ENCODE measurements at places on chromosomes 5 and 9. TPM values are rescaled to one million over a fixed set of nuclear protein-coding genes. Genes with fewer than 3 reads are reported as not detected.

DNA sequence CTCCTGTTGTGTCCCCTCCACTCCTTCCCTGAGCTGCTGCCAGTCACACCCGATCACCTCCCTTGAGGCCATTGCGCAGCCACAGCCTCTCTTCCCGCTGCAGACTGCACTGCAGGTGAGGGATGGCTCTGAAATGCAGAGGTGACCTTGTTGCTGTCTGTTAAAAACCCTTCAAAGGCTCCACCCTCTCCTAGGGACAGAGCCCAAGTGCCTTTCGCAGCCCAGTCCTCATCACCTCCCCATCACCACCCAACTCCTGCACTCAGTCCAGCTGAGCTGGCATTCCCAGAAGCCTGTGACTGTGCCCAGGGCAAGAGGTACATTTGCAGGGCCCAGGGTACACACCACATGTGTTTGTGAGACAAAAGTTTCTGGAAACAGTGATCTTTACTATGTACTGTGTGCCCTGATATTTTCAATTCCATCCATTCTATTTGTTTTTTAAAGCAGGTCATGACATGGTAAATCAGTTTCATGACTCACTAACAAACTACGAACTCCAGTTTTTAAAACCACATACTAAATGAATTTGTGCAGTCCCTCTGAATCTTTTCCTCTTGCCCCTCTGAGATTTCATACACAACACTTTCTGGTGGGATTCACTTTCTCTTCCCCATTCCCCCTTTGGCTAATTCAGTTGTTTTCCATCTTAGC lies 73.0 kb upstream of the SPOCK1 start:
- DNase-seq: no peak

The C5orf58 gene
- not detected for total RNA-seq

The TNFSF8 gene
- total RNA-seq: 73.2 TPM

GRCh38 chr9:27673641-27674040 lies 100.4 kb upstream of the C9orf72 start:
- DNase-seq: no peak

GRCh38 chr5:8923526-8923925 lies 622.3 kb downstream of the SEMA5A start:
- no peak for DNase-seq

The SV2C gene
- total RNA-seq: not detected

The OLFML2A gene
- not detected for total RNA-seq

The SGCD gene
- 0.11 TPM for total RNA-seq

The ENTREP1 gene
- not detected for total RNA-seq

- no peak for DNase-seq
These were observed 5.5 kb downstream of the F2RL2 start for GRCh38 chr5:76617675-76618074.
